Left ventricle myocardium superior (tissue), 1 donor: ENCODE measurements at places on chromosomes 16 and 17.

GRCh38 chr17:73184136-73184993 lies 8.5 kb upstream of the COG1 start:
- DNase-seq: no peak

DNA sequence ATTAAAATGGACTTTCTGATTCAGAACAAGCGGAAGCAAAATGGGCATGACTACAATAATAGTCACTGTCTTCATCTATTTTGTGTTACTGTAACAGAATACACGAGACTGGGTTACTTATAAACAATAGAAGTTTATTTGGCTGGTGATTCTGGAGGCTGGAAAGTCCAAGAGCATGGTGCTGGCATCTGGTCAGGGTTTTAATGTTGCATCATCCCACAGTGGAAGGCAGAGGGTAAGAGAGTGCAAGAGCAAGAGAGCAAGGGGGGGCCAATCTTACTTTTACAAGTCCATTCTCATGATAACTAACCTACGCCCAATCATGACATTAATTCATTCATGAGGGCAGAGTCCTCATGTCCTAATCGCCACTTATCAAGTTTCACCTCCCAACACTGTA lies 189.2 kb downstream of the TOX3 start:
- DNase-seq: no peak

DNA sequence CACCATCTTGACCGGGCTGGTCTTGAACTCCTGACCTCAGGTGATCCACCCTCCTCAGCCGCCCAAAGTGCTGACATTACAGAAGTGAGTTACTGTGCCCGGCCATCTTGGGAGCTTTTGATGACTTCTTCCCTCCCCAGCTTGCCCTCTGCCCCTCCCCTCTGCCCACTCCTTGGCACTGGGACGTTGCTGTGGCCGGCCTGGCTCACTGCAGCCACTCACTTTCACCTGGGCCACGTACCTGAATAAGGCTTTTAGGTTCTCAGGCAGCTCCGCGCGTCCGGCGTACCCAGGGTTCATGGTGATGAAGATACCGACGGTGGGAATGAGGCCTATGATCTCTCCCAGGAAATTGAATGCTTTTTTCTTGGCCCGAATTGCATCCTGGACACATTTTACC lies 81.6 kb downstream of the DNAH17 start:
- DNase-seq: no peak

DNA sequence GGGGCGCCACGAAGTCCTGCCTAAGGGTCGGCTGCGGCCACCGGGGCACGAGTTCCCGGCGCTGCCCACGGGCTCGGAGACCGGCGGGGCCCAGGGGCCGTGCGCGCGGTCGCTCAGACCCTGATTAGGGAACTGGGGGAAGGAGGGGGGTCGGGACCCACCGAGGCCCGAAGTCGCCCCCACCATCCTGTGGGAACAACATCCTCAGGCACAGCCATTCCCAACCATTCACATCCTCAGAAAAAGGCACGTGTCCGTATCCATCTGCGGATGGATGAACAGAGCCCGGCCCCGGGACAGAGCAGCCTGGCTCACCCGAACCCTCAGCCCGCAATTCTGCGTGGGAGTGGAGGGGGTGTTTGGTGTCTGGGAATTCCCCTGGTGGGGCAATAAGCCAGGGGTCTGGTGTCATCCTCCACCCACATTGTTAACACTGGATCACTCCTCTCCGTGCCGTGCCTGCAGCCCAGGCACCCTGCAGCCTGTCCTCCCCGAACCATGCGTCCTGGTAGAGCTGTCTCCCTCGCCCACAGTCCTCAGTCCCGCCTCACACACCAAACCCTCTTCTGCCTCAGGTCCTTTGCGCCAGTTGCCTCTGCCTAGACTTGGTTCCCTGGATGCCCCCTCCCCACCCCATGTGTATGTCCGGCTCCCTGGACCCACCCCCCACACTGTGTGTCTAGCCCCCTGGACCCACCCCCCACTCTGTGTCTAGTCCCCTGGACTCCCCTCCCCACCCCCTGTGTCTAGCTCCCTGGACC lies 789 bp upstream of the CCDC57 start:
- no peak for DNase-seq

DNA sequence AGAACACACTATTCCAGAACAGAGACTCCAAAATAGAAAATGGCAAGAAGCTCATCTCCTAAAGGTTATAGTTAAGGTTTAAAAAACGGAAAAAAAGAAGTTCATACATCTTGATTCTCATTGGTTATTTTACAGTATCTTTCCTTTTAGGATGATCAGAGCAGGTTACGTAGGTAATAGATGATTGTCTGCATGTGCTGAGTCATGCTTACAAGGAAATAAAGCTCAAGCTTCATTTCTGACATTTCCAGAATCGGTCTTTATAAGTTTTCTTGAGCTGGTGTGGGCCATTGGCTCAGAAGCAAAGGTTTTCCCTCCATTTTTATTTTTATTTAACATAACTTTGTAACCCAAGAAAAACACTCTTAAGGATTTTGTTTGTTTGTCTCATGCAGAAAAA lies 1030.3 kb upstream of the CDH8 start:
- DNase-seq: no peak

DNA sequence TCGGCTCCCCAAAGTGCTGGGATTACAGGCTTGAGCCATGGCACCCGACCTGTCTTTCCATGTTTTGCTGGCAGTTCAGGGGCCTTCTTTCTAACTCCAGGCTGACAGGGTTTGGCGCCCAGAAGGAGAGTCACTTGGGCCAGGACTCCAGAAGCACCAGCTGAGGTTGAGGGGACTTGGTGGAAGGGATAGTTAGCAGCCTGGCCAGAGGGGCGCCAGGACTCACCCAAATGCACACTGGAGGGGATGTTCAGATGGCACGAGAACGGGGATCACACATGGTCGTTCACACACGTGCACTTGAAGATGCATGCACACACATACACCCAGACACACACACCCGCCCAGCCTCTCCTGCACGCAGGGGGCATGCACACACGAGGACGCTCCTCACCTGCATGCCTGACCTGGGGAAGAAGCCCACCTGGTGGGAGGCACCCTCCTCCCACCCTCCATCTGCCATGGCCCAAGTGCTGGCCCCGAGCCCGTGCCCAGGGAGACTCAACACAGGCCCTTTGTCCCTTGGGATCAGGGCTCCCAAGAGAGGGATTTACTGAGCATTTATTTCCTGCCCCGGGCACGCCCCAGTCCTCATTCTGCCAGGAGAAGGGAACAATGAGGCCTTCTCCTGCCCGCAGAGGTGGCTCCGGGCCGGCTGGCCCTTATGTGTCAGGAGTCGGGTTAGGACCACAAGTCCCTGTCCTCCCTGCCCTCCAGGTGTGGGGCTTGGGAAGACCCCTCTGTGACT lies 2.3 kb upstream of the PRSS21 start:
- no peak for DNase-seq

DNA sequence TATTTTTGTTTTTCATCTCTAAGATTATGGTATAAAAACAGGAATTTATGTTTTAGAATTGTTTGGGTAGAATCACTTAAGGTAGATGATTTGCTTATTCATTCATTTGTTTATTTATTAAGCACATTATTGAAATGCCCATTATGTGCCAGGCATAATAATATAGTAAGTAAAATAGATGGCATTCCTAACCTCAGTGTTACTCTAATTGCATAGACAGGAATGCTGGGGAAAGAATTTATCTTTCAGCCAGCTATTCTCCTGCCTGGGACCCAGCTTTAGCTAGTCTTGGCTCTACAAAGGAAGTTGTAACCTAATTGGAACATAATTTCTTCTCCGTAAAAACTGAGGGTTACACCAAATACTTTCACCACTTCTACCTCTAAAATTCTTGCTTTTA lies 44.6 kb downstream of the NFAT5 start:
- no peak for DNase-seq

- DNase-seq: no peak
Measured at GRCh38 chr17:83190004-83190385, 110.6 kb downstream of the METRNL start.
